Naive thymus-derived CD8-positive, alpha-beta T cell (primary cell): ENCODE measurements at places on chromosomes 3 and 15.

DNA sequence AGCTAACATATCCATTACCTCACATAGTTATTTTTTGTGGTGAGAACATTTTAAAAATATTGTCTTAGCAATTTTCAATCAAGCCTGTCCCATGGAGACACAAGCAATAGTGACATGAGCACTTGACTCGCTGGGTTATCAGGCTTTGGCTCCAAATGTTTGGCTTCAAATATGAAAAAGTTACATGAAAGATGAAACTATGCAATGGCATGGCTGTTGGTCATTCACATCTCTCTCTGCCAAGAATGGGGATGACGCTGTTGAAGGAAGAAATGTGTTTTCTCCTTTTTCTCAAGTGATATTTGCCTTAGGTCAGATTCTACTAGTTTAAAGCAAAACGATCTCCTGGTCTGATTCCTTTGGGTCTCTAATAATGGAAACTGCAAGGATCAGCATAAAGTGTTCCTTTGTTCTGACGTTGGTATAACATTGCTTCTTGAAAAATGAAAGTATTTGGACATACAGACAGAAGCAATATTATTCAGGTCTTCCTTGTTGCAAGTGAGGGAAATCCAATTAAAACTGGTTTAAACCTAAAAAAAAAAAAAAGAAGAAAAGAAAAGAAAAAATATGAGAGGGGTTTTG lies 71.2 kb downstream of the SSUH2 start:
- H3K4me1 ChIP-seq = peaks cover 11% of the 10 kb centered on the region
- H3K27ac ChIP-seq = no peak overlapping the region
- no peak for DNase-seq
- H3K27me3 ChIP-seq = no peaks in the 10 kb centered on the region

DNA sequence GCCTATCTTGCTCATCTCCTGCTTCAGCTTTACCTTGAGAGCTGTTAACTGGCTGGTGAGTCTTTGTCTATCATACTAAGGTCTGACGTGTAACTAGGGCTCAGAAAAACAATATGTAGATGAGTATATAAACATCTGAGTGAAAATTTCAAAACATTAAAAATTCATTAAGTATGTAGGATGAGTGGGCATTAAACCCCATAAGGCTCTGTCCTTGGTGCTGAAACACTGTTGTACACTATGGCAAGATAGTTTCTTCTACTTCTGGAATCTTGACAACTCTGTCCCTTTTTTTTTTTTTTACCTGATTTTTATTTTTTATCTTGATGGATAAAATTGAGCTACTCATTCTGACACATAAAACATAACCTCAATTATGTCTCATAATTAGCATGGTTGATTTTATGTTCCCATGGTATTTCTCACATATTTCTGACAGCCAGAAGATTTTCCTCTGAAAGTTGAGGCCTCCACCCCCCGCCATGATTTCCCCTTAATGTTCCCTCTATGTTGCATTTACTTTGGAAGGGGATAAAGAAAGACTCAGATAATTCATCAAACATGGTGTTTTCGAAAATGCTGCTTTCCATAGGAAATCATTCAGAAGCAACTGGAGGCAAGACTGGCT lies 54.3 kb downstream of the DGKG start:
- H3K4me3 ChIP-seq = no peak overlapping the region
- no peaks in the 10 kb centered on the region for H3K4me1 ChIP-seq
- peaks cover 8% of the 10 kb centered on the region for H3K27me3 ChIP-seq

- H3K27me3 ChIP-seq = no peaks in the 10 kb centered on the region
- H3K36me3 ChIP-seq = peaks cover 3% of the 10 kb centered on the region
- no peaks in the 10 kb centered on the region for H3K4me1 ChIP-seq
- H3K4me3 ChIP-seq = no peak overlapping the region
- DNase-seq = no peak
These were observed 25.3 kb downstream of the NCEH1 start for GRCh38 chr3:172685331-172686214.

DNA sequence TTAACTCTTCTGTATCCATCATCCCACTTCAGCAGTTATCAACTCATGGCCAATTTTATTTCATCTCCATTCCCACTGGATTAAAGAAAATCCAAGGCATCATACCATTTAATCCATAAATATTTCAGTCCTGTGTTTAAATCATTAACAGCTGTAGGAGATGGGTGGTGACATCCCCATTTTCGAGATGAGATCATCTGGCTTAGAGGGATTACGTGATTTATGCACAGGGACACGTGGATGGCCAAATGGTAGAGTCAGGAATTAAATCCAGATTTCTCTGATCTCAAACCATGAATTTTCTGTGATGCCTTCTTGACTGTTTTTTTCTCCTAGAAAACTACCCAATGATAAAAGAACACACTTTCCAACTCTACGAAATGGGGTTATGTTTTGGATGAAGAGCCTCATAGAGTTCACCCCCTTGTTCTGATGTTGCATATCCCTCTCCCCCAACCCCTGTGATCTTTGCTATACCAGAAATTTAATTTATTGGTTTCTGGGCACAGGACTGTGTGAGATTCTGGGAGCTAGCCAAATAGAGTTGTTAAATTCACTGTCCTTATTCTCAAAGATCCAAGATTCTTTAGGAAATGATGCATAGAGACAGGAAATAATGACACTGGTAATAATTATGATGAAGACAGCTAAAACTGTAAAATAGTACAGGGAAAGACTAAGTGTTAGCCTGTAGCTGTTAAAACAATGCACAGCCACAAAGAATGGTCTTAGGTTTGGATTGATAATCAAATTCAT lies 7.4 kb downstream of the ZNF589 start:
- DNase-seq = no peak
- H3K4me1 ChIP-seq = peaks cover 16% of the 10 kb centered on the region
- H3K36me3 ChIP-seq = peaks cover 2% of the 10 kb centered on the region
- no peak overlapping the region for H3K4me3 ChIP-seq

DNA sequence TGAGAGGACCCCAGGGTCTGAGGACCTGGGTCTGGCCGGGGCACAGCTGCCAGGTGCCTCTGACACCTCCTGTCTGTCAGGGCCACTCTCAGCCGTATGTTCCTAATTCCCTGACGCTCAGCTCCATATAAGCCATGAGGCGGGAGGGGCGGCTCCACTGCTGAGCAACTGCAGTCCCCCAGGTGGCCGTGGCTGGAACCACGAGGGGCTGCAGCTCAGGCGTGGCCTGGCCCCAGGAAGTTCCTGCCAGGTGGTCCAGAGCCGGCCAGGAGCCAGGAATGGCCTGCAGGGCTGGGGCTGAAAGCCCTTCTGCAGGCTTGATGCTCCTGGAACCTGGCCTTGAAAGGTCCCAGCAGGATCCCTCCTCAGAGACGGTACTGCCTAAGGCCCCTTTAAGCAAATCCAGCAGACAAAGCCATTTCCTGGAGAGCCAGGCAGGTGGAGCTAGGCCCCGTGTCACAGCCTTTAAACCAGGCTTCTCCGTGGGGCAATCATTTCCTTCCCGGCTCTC lies 118.0 kb downstream of the CHSY1 start:
- peaks cover 2% of the 10 kb centered on the region for H3K36me3 ChIP-seq
- H3K4me3 ChIP-seq = no peak overlapping the region
- no peak overlapping the region for H3K27ac ChIP-seq
- no peaks in the 10 kb centered on the region for H3K27me3 ChIP-seq
- DNase-seq = no peak
- peaks cover 33% of the 10 kb centered on the region for H3K4me1 ChIP-seq

DNA sequence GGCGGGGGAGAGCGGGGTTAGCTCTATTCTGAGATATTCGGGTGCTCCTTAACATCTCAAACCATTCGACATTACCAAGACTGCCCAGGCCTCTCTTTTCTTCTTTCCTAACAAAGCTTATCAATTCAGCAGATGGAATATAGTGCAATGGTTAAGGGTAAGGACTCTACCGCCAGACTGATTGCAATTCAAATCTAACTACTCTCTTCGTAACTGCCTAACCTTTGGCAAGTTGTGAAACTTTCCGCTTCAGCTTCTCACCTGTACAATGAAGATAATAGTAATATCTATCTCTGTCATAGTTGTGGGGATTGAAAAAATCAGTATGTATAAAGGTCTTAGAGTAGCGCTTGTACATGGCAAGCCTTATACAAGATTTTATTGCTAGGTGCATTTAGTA lies 972 bp downstream of the UBA5 start:
- DNase-seq = no peak
- peaks cover 64% of the 10 kb centered on the region for H3K4me1 ChIP-seq
- H3K4me3 ChIP-seq = peak overlapping the region; percentile 98
- peaks cover 3% of the 10 kb centered on the region for H3K36me3 ChIP-seq
- no peaks in the 10 kb centered on the region for H3K27me3 ChIP-seq

DNA sequence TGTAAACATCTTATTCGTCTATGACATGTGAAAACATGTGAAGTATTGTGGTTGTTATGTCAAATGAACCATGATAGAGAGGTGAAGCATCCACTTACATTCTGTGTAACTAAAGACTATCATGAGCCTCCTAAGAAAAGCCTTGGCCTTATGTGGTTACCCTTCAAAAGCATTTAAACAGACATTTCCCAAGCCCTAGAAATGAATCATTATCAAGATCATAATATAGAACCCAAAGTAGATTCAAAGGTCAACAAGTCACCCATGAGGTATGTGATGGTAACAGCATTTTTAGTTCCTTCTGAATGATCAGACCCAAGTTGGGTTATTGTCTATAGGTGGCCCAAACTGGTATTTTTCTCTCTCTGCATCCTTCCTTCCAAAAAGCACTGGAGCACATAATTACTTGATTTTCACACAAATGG lies 408.0 kb downstream of the TBL1XR1 start:
- peaks cover 4% of the 10 kb centered on the region for H3K27me3 ChIP-seq
- no peak overlapping the region for H3K4me3 ChIP-seq
- no peaks in the 10 kb centered on the region for H3K4me1 ChIP-seq
- H3K36me3 ChIP-seq = no peaks in the 10 kb centered on the region

GRCh38 chr3:125428216-125428830 lies 53.2 kb upstream of the ZNF148 start:
- no peaks in the 10 kb centered on the region for H3K4me1 ChIP-seq
- no peak for DNase-seq
- H3K27me3 ChIP-seq = no peaks in the 10 kb centered on the region
- H3K36me3 ChIP-seq = no peaks in the 10 kb centered on the region

DNA sequence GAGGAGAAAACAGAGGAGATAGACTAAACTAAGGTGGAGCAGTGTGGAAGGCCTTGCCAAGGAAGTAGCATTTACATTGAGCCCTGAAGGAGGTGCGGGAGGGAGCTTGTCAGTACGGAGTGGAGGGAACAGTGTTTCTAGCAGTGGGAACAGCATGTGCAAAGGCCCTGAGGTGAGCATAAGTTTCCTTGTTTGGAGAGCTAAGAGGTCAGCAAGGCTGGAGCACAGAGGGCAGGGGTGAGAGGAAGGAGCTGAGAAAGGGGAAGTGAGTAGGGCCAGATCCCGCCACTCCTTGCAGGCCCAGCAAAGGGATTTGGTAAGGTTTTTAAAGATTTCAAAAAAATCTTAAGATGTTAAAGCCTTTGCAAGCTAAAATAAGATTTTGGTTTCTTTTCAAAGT lies 70.1 kb downstream of the HMCES start:
- no peak for DNase-seq
- H3K4me1 ChIP-seq = peaks cover 5% of the 10 kb centered on the region
- no peaks in the 10 kb centered on the region for H3K36me3 ChIP-seq

GRCh38 chr3:15215996-15216395 lies 9.9 kb downstream of the CAPN7 start:
- no peaks in the 10 kb centered on the region for H3K27me3 ChIP-seq
- H3K36me3 ChIP-seq = peaks cover 15% of the 10 kb centered on the region
- H3K4me1 ChIP-seq = peaks cover 37% of the 10 kb centered on the region
- no peak for DNase-seq
- H3K27ac ChIP-seq = no peak overlapping the region

DNA sequence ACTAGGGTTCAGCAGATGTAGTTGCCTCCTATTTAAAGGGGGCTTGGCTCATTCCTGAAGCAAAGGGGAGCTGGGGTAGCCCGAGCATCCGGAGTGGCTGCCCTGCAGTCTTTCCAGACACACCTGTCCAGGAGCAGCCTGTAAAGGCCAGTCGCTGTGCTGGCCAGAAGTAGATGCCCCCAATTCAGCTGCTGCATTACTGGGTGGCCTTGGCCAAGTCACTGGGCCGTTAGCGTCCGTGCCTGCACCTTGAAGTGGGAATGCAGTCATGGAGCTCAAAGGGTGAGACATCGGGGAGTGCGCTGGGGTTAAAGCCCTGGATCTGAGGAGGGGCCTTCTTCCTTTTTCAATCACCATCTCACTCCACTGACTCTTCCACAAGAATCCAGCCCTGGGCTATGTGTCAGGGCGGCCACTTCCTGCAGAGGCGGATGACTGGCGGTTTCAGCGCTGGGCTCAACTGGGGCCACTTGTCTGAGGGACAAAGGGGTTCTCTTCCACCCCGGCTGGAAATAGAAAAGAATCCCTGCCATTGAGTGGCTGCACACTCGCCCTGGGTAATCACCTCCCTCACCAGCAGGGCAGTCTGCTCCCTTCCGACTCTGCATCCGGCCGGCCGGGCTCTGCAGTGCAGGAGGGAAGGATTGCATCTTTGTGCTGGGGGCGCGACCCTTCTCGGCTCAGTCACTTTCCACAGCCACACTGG lies 11.8 kb downstream of the ALDH1A3 start:
- no peak overlapping the region for H3K4me3 ChIP-seq
- peak overlapping the region; percentile 49 for H3K27ac ChIP-seq
- no peaks in the 10 kb centered on the region for H3K4me1 ChIP-seq
- H3K36me3 ChIP-seq = no peaks in the 10 kb centered on the region

DNA sequence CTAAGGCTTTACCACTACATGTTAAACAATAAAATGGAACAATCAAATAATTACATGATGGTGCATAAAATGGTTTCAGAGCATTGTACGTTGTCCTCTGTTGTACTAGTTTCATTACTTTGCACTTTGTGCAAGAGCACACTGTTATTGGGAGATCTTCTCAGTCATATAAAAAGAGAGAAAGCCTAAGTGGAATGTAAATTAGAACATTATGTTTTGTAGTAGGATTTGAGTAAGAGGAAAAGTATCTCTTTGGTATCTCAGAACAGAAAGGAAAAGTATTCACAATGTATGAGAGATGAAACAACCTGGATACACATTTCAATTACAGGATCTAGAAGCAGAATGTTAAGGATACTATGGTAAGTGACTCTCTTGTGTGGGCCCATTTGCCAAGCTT lies 26.9 kb upstream of the PLSCR2 start:
- peaks cover 15% of the 10 kb centered on the region for H3K4me1 ChIP-seq
- H3K27me3 ChIP-seq = no peaks in the 10 kb centered on the region
- no peak for DNase-seq
- H3K36me3 ChIP-seq = no peaks in the 10 kb centered on the region

GRCh38 chr3:122377975-122378374 lies 5.1 kb downstream of the MIX23 start:
- no peaks in the 10 kb centered on the region for H3K27me3 ChIP-seq
- no peak for DNase-seq
- peaks cover 6% of the 10 kb centered on the region for H3K36me3 ChIP-seq
- H3K4me3 ChIP-seq = no peak overlapping the region
